ENCODE measurements at places on chromosomes 6 and 20.

DNA sequence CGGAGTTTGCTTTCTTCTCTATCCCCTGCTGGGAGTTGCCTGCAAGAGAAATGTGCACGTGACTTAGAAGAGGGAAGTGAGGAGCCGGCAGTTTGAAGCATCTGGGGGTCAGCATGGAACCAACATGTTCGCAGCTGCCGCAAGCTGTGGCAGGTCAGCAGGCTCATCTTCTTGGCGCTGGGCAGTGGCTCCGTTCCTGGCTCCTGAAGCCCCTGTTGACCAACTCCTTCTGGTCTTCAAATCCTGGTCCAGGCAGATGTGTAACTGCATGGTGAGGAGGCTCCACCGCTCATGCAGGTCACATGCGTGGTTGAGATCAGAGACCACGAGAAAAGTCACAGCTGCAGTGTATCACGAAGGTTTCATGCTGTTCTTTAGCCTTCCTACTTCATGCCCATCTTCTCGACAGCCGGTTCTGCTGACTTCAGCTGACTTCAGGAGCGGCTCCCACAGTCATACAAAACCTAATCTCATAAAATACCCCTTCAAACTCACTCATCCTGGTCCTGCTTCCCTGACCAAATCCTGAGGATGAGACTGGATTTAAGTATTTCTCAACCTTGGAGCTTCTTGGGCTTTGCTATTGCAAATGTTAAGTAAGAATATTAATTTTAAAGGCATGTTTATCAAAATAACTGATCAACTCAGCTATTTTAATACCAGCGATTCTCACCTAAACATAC lies 44.9 kb upstream of the BCAS1 start:
- DNase-seq: peak; percentile 28

GRCh38 chr6:1609041-1609647 lies 571 bp upstream of the FOXC1 start:
- DNase-seq: peak; percentile 8

DNA sequence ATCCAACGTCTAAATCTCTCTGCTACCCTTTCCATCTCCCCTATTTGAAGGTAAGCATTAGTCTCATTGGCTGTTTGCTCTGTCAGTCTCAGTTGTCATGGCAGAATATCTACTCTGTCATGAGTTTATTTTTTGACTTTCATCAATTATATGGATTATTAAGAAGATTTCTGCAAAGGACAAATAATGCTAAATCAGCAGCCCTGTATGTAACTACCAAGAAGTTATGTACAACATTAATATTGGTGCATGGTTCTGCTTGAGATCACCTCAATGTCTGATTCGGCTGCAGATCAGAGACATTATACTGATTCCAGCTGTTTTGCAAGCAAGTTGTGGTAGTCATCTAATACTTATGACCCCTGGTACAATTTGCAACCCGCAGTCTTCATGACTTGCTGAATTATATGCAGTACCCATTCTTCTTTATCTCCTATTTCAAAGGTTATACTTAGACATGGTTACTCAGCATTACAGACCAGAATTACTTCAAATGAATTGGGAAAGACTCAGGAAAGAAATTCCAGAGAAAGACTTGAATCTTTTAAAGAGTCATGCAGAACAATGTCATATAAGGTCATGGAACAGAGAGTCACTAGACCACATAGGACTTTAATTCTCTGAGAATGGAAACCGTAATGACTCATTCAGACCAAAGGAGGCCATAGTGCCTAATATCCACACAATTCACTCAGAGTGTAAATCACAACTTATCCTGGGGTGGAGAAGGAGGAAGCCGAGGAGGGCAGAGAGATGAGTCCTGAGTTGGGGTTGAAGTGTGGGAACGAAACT lies 201.4 kb downstream of the IBTK start:
- peak; percentile 87 for DNase-seq

- no peak for DNase-seq
These were observed 8.8 kb upstream of the SIRPB1 start for GRCh38 chr20:1628621-1629020.

GRCh38 chr6:45900808-45901752 lies 114.6 kb downstream of the CLIC5 start:
- DNase-seq: no peak

DNA sequence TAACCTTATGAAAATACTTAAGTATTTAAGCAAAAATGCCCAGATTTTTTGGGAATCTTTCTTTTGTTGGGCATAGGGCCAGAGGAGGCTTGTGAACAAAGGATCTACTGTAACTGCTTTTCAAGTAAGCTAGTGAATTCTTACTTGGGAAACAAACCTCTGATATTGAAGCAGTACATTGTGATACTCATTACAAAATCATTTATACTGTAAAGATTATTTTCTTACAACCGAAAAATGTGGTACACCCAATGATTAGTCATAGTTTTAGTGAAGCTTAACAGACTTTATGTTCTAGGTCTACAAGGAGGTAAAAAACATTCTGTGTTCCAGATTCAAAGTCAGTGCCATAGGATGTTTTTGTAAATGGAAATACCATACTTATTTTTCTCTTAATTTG lies 272.9 kb upstream of the KCNQ5 start:
- DNase-seq: peak; percentile 86

GRCh38 chr6:39402239-39402751 lies 79.8 kb upstream of the KCNK16 start:
- no peak for DNase-seq

- no peak for DNase-seq
These were observed 31.5 kb downstream of the ARHGAP18 start for GRCh38 chr6:129678463-129678862.

GRCh38 chr6:161744211-161745067 lies 470.6 kb upstream of the AGPAT4 start:
- DNase-seq: no peak

DNA sequence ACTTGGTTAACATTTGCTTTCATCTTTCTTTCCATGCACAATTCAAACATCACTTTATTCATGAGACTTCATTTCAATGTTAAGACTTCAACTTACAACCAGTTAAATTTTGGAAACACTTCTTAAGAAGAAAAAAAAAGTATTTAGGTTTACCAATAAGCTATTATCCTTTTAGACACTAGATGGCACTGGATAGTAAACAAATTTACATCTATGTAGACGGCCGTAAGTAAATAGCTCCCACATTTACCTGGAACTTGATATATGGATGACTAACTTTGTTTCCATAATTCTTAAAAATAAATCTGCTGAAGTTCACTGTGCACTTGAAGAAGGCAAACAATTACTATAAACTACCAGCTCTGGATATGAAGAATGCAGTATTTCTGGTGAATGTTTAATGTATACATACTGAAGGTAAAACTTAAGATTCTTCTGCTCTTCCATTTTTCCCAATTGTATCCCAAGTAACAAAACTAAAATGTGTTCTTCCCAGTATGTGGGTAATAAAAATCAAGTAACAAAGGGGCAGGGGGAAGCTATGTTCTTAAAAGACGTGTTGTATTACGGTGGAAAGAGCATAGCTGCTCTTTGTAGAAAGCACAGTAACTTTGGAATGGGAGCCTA lies 130.6 kb upstream of the C6orf118 start:
- DNase-seq: peak; percentile 73

DNA sequence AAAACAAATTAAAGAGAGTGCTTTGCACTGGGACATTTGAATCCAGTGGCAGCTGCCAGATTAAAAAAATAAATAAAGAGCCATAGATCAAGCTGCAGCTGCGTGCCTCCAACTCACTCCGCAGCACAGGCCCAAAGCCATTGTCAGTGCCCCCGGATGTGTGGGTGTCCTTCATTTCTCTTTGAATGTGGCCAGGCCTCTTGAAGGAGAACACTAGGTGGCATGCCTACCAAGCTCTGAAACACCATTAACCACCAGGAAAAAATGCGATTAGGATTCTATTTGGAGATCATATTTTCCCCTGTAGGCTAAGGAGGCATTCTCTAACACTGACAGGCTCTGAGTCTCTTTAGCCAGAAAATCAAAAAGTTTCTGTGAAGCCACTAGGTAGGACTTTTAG lies 549.8 kb downstream of the PRKN start:
- no peak for DNase-seq

- no peak for DNase-seq
These were observed 232.9 kb downstream of the TSHZ2 start for GRCh38 chr20:53205046-53205445.

DNA sequence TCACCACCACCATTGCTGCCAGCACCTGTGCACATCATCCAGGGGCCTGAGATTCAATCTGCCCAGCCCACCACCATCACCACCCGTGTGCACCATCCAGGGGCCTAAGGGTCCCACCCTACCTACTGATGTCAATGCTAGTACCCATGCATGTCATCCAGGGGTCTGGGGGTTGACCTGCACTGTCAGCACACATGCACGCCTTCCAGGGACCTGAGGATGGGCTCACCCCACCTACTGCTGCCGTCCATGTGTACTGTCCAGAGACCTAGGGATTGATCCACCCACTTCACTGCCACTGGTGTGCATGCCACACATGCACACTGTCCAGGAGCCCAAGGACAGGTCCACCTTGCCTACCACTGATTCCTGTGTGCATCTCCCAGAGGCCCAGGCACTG lies 11.9 kb upstream of the OXT start:
- no peak for DNase-seq

- no peak for DNase-seq
These were observed 9.1 kb downstream of the CASS4 start for GRCh38 chr20:56420940-56421688.

- DNase-seq: peak; percentile 96
These were observed at the start of gene ACTL10 for GRCh38 chr20:33666293-33667244. Gene ACTL10, plus strand, starts transcription at chr20:33666943. Its CDS starts 555 bp downstream, at chr20:33667498.

GRCh38 chr6:90251295-90251992 lies 45.2 kb downstream of the BACH2 start:
- DNase-seq: peak; percentile 56

DNA sequence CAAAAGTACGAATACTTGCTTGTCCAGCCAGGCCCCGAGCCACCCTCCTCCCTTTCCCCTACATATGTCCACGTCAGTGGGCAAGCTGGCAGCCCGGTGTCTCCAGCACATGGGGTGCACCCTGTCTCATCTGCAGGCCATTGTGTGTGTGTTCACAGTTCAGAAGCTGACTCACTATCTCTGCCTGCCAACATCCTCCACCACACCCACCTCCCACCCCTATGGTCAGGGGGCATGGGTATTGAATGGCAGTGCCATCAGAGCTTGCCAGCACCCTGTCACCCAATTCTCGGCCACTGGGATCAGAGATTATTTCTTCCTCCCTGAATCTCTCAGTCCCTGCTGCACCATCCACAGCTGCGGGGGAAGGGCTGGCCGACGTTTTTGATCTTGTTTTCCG lies 195.7 kb downstream of the FARS2 start:
- peak; percentile 18 for DNase-seq

GRCh38 chr6:150599199-150600009 lies at the start of gene PLEKHG1:
Gene PLEKHG1, plus strand, starts transcription at chr6:150599885. Its CDS starts 133,797 bp downstream, at chr6:150733682.
- no peak for DNase-seq

- peak; percentile 94 for DNase-seq
These were observed 111.1 kb downstream of the COL12A1 start for GRCh38 chr6:75094614-75095200.

DNA sequence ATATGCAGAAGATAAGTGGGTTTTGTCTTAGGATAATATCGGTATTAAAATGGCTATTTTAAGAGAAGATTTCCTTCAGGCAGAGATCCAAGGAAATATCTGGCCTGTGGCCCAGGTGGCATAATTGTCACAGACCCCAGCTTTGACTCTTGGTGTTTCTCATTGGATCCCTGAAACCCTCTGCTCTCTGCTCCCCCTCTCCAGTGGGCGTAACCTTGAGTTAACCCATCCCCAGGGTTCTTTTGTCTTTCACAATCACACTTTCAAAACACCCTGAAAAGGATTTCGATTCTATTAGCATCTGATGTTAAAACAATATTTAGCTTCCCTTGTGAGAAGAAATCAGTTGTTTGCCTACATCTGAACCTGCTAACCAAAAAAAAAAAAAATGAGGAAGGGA lies 7.2 kb downstream of the SSTR4 start:
- no peak for DNase-seq

Data from IMR-90 (cell line).